ENCODE measurements at places on chromosomes 4 and X. TPM values are rescaled to one million over a fixed set of nuclear protein-coding genes. Genes with fewer than 3 reads are reported as not detected.

The IL3RA gene
- 11.0 TPM for polyA plus RNA-seq

- no peak for DNase-seq
Measured at GRCh38 chrX:133566876-133567275, 151.6 kb upstream of the GPC4 start.

GRCh38 chrX:41288641-41289040 lies 45.3 kb upstream of the DDX3X start:
- DNase-seq, result no peak

- DNase-seq, result no peak
Measured at GRCh38 chr4:186105647-186106321, 1.3 kb downstream of the FAM149A start.
